ENCODE measurements at places on chromosomes 6 and 20.
A peak's percentile ranks its signal among the peaks of the same experiment; 100 is the strongest.

DNA sequence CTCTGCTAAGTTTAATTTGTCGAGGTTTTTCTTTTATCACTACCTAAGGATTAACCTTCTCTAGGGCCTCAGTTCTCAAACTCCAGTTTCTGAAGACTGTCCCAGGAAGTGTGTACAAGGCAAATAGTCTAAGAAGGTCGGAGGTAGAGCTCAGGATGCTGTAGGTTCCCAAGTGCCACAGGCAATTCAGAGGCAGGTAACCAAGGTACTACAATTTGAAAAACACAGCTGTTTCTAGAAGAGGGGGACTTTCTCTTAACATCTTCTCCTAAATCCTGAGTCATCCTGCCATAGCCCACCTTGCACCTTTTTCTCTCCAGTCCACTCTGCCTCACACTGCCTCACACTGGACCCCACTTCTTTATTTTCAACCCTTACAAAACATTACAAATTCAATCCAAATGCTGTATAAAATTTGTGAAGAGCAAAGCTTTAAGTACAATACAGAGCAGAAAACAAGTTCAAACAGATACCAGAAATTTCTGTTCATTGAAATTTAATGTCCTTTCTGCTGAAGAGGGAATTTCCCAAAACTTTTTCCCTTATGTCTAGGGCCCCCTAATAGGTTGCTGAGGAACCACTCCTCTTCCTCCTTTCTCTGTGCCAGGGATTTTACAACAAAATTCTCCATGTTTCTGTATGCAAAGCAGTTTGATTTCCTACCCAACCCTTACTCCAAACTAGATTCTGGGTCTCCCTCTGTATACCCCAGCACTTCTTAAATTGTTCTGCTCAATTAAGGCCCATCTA, 43.0 kb downstream of the FRK start:
- H3K4me1 ChIP-seq = no peaks in the 10 kb centered on the region
- peaks cover 47% of the 10 kb centered on the region for H3K27me3 ChIP-seq
- no peak for DNase-seq
- no peaks in the 10 kb centered on the region for H3K36me3 ChIP-seq
- no peak overlapping the region for H3K27ac ChIP-seq

- H3K27me3 ChIP-seq = peaks cover under 1% of the 10 kb centered on the region
- no peaks in the 10 kb centered on the region for H3K4me1 ChIP-seq
- H3K4me3 ChIP-seq = no peak overlapping the region
- DNase-seq = no peak
- H3K27ac ChIP-seq = no peak overlapping the region
These were observed 82.7 kb downstream of the TIAM2 start for GRCh38 chr6:155077784-155078183.

GRCh38 chr6:113884011-113884410, 26.9 kb downstream of the MARCKS start:
- no peak overlapping the region for H3K27ac ChIP-seq
- no peaks in the 10 kb centered on the region for H3K4me1 ChIP-seq
- no peaks in the 10 kb centered on the region for H3K36me3 ChIP-seq
- no peak overlapping the region for H3K4me3 ChIP-seq
- no peak for DNase-seq

DNA sequence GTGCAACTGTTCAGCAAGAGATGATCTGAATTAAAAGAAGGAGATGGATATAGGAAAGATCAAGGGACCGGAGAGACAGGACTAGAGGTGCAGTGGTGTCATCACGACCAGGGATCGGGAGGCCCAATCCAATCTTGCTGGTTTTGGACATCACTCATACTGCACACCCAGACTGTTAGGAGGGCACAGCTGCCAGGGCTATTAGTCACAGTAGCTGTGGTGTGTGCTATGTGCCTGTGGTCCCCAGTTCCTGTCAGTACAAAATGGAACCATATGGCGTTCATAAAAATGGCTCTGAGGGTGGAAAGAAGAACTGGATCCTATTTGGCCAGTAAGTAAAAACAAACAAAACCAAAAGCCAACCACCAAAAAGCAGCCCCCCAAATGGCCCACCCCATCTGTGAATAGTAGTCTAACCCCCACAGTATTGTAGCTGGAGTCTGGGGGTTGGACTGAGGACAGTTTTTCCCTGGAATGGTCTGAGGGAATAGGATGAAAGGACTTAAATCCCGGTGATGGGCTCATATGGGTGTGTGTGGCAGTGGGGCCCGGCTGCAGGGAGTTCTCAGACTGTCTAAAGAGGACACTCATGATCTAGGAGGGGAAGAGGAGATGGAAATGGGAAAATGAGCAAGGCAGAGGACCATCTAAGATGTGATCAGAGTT, 9.3 kb upstream of the NNAT start:
- H3K36me3 ChIP-seq = peaks cover 12% of the 10 kb centered on the region
- no peak for DNase-seq
- no peaks in the 10 kb centered on the region for H3K27me3 ChIP-seq
- H3K27ac ChIP-seq = no peak overlapping the region
- peaks cover 42% of the 10 kb centered on the region for H3K4me1 ChIP-seq
- no peak overlapping the region for H3K4me3 ChIP-seq

DNA sequence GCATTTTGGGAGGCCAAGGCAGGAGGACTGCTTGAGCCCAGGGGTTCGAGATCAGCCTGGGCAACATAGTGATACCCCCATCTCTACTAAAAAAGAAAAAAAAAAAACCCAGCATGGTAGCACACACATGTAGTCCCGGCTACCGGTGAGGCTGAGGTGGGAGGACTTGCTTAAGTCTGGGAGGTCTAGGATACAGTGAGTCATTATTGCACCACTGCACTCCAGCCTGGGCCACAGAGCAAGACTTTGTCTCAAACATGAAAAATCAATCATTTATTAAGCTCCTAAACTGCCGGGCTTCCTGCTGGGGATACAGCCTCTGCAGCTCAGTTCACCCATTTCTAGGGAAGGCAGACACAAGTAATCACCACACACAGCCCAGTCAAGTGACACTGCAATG, 7.3 kb upstream of the USP45 start:
- H3K4me3 ChIP-seq = no peak overlapping the region
- DNase-seq = no peak
- no peak overlapping the region for H3K27ac ChIP-seq
- H3K4me1 ChIP-seq = peaks cover 22% of the 10 kb centered on the region
- H3K27me3 ChIP-seq = no peaks in the 10 kb centered on the region

- H3K27ac ChIP-seq = no peak overlapping the region
- DNase-seq = no peak
- peaks cover 6% of the 10 kb centered on the region for H3K4me1 ChIP-seq
- H3K4me3 ChIP-seq = no peak overlapping the region
These were observed 9.5 kb upstream of the TP53RK start for GRCh38 chr20:46698788-46699187.

GRCh38 chr6:24888715-24889370, 46.9 kb downstream of the RIPOR2 start:
- peaks cover 86% of the 10 kb centered on the region for H3K4me1 ChIP-seq
- H3K36me3 ChIP-seq = peaks cover 38% of the 10 kb centered on the region
- H3K27ac ChIP-seq = no peak overlapping the region
- H3K4me3 ChIP-seq = peak overlapping the region; percentile 11
- no peak for DNase-seq

- H3K27ac ChIP-seq = no peak overlapping the region
- no peaks in the 10 kb centered on the region for H3K27me3 ChIP-seq
- H3K4me1 ChIP-seq = no peaks in the 10 kb centered on the region
- H3K4me3 ChIP-seq = no peak overlapping the region
These were observed 405.3 kb upstream of the HS3ST5 start for GRCh38 chr6:114747995-114748625.

- no peaks in the 10 kb centered on the region for H3K4me1 ChIP-seq
- no peaks in the 10 kb centered on the region for H3K27me3 ChIP-seq
- no peak for DNase-seq
- H3K36me3 ChIP-seq = peaks cover 10% of the 10 kb centered on the region
These were observed 40.8 kb downstream of the NT5E start for GRCh38 chr6:85490516-85491248.

- H3K27ac ChIP-seq = no peak overlapping the region
- peaks cover 6% of the 10 kb centered on the region for H3K4me1 ChIP-seq
- no peak for DNase-seq
- H3K27me3 ChIP-seq = no peaks in the 10 kb centered on the region
- no peak overlapping the region for H3K4me3 ChIP-seq
- H3K36me3 ChIP-seq = peaks cover 30% of the 10 kb centered on the region
These were observed 171.3 kb downstream of the TMEM242 start for GRCh38 chr6:157151989-157152388.

- no peak overlapping the region for H3K4me3 ChIP-seq
- H3K27me3 ChIP-seq = no peaks in the 10 kb centered on the region
- DNase-seq = no peak
These were observed 332.2 kb downstream of the KHDRBS2 start for GRCh38 chr6:61953851-61954250.

- DNase-seq = no peak
These were observed 1.2 kb downstream of the OGFRL1 start for GRCh38 chr6:71289802-71290175.

- peaks cover 12% of the 10 kb centered on the region for H3K36me3 ChIP-seq
- peak overlapping the region; percentile 50 for H3K27ac ChIP-seq
- H3K4me3 ChIP-seq = no peak overlapping the region
These were observed 16.6 kb downstream of the CHMP4B start for GRCh38 chr20:33827634-33828325.

- H3K27ac ChIP-seq = no peak overlapping the region
- H3K27me3 ChIP-seq = no peaks in the 10 kb centered on the region
- H3K4me1 ChIP-seq = peaks cover 29% of the 10 kb centered on the region
- no peak overlapping the region for H3K4me3 ChIP-seq
- DNase-seq = no peak
- H3K36me3 ChIP-seq = peaks cover 34% of the 10 kb centered on the region
These were observed 20.7 kb downstream of the DYNLRB1 start for GRCh38 chr20:34536798-34537394.

DNA sequence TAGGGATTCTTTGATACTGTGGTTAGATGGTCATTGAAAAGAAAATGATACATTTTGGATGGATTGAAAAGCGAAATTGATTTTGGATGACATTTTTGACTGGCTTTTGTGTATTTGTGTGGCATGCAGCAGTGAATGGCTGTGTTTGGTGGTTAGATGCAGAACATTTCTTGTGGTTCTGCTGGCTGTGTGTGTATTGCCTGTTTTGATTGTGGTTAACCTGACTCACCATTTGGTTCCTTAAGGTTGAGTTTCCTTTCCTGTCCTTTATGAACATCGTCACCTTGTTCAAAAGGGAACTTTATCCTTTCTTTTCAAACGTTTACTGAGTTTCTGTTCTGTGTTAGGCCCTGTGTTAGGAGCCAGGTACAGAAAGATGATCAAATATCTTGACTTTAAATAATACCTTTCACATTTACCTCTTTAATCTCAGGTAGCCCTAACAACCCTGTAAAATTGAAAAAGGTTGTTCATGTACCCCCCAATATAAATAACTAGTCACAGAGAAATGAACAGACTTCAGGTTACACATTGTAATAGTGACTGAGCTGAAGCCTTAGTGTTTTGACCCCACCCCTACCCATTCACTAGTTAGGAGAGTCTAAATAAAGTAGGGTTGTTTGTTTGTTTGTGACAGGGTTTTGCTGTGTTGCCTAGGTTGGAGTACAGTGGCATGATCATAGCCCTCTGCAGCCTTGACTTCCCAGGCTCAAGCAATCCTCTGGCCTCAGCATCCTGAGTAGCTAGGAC, 23.8 kb downstream of the ANKS1A start:
- no peak overlapping the region for H3K27ac ChIP-seq
- peaks cover 1% of the 10 kb centered on the region for H3K36me3 ChIP-seq
- DNase-seq = peak; percentile 11
- peak overlapping the region; percentile 41 for H3K4me3 ChIP-seq
- H3K4me1 ChIP-seq = peaks cover 41% of the 10 kb centered on the region

DNA sequence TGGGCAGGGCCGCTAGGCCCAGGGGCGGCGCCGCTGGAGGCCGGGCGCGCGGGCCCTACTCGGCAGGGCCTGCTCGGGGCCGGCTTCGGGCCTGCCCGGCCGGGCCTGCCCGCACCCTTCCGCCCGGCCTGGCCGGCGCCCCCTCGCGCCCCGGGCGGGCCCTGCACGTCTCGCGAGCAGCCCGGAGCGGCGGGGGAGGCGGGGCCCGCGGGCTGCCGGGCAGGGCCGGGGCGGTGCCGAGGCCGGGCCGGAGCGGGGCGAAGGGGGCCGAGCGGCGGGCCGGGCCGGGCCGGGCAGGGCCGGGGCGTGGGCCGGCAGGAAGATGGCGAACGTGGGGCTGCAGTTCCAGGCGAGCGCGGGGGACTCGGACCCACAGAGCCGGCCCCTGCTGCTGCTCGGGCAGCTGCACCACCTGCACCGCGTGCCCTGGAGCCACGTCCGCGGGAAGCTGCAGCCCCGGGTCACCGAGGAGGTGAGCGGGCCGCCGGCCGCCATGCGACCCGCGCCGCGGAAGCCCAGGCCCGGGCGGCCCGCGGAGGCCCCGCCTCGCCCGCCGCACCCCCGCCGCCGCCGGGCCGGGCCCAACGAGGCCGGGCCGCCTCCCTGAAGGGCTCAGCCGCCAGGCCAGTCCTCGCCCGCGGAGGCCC, at the start of gene NPEPL1:
NPEPL1 (plus strand) TSS at position 222 of the 647 bp plus-strand sequence; CDS start at position 323, 101 bp downstream.
- peak within 1 kb of the TSS; percentile 68 for H3K4me3 ChIP-seq
- peak within 1 kb of the TSS; percentile 81 for H3K27ac ChIP-seq
- H3K27me3 ChIP-seq = no peaks in the 10 kb centered on the region
- peaks cover 8% of the 10 kb centered on the region for H3K36me3 ChIP-seq

DNA sequence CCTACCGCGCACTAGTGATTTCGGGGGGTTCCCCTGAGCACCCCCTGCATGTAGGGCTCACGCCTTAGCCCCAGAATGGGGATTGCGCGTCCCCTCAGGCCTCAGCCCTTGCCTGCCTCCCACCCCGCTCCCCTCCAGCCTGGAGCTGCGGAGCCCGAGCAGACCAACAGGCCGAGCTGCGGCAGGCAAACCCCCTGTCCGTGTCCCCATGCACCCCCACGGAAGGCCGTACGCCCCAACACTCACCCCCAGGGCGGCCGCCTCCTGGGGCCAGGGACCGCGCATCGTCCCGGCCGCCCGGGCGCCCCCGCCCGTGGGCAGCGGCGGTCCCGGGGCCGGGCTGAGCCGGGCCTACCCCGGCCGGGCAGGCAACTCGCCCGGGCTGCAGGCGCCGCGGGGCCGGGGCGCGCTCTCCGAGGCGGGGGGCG, 1.2 kb upstream of the KCNB1 start:
- H3K27ac ChIP-seq = no peak overlapping the region
- H3K27me3 ChIP-seq = peaks cover 79% of the 10 kb centered on the region
- H3K4me1 ChIP-seq = peaks cover 7% of the 10 kb centered on the region
- peaks cover 3% of the 10 kb centered on the region for H3K36me3 ChIP-seq
- peak overlapping the region; percentile 75 for H3K4me3 ChIP-seq

GRCh38 chr6:154619146-154619545, 108.7 kb upstream of the CNKSR3 start:
- H3K36me3 ChIP-seq = no peaks in the 10 kb centered on the region
- no peak for DNase-seq
- peaks cover 17% of the 10 kb centered on the region for H3K27me3 ChIP-seq
- no peak overlapping the region for H3K27ac ChIP-seq
- H3K4me3 ChIP-seq = no peak overlapping the region

DNA sequence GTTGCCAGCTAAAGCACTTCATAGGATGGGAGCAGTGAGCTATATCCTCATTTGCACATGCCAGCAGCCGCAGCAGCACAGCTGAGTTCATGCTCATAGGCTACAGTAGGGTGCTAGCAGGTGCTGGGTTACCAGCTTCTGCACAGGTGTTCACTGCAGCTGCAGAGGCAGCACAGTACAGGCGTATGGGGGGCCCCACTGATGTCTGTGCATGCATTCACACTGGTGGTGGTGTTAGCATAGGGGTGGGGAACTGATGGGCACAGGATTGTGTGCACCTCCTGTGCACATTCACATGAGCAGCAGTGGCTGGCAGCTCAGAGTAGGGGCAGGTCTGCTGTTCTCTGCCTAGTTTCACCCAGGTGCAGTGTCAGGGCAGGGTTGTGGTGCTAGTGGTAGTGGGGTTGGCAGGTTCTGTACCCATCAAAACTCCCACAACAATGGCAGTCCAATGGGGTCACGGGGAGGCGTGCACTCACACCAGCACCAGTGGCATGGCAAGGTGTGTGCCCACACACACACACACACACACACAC, 58.9 kb upstream of the IRAK1BP1 start:
- peaks cover 37% of the 10 kb centered on the region for H3K27me3 ChIP-seq
- DNase-seq = no peak
- no peak overlapping the region for H3K4me3 ChIP-seq
- no peaks in the 10 kb centered on the region for H3K36me3 ChIP-seq
- H3K27ac ChIP-seq = no peak overlapping the region
